ENCODE measurements at places on chromosomes 2 and 18.
A peak's percentile ranks its signal among the peaks of the same experiment; 100 is the strongest.

GRCh38 chr18:56224669-56225561 lies 413.5 kb downstream of the TXNL1 start:
- no peak for DNase-seq

GRCh38 chr2:111209045-111209514 lies 88.4 kb downstream of the BCL2L11 start:
- no peak for DNase-seq

DNA sequence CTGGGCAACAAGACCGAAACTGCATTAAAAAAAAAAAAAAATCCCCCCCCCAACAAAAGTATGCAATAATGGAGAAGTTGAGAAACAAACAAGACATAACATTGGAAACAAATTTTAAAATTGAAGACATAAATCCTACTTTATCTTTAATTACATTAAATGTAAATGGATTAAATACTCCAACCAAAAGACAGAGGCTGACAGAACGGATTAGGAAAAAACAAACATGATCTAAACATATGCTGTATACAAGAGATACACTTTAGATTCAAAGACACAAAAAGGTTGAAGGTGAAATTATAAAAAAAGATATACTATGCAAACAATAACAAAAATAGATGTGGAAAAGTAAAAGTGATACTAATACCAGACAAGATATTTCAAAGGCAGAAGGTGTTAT lies 350.8 kb upstream of the RGPD4 start:
- no peak for DNase-seq

GRCh38 chr2:152759290-152760072 lies 41.1 kb downstream of the ARL6IP6 start:
- DNase-seq = no peak

- no peak for DNase-seq
These were observed 2.1 kb downstream of the GBX2 start for GRCh38 chr2:236165842-236166795.

DNA sequence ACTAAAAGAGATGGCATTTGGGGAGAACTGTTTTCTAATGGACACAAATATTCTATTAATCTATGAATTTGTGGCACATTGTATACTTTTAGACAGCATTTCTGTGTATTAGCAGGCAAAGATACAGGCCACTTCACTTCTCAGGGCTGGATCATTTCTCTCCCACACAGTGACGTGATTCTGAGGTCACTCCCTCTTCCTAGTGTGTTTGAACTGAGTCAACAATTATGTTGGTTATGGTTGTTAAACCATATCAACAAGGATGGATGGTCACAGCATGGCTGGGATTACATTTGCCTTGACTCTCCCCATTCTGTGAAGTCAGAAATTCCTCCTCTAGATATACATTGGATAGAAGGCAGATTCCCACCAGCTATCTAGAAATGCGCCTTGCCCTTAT lies 11.6 kb downstream of the NOSTRIN start:
- no peak for DNase-seq

DNA sequence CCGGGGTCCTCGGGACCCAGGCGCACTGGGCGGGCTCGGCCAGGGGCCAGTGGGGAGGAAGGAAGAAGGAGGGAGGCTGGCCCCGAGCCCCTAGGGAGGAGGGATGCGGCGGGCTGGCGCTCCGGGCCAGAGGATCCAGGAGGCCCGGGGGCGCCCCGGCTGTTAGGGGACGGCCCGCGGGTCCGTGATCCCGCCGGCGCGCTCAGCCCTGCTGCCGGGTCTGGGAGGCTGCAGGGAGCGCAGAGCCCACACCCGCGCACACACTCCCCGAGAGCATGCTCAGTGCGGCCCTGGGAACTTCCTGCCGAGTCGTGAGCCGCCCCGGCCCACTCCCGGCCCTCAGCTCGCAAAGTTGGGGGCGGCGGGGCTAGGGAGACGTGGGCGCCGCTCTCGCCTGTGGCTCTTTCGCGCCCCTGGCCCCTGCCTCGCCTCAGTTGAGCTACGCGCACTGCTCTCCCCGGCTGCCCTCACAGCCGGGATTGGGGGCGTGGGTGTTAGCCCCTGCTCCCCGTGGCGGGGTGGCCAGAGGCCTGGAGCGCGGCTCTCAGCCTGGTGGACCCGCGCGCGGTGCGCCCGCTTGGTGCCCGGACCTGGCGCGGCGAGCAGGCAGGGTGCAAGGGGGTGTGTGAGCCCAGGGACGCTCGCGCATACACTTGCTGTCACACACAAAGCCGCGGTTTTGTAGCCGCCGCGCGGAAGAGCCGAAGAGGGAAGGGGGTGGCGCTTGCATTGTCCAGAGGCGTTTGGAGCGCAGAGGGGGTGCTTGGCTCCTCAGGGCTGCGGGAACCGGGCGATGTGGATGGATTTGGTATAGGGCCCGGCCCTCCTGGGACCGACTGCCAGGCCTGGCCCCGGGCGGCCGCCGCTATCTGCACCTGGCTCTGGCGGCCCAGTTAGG lies 132.9 kb upstream of the MGAT5 start:
- DNase-seq = peak; percentile 61

- no peak for DNase-seq
These were observed at the start of gene PDE1A for GRCh38 chr2:182426918-182427240. Gene PDE1A, minus strand, starts transcription at chr2:182427036.

- no peak for DNase-seq
These were observed 7.6 kb downstream of the RFX8 start for GRCh38 chr2:101467306-101467705.

- DNase-seq = no peak
These were observed 103.3 kb downstream of the ALK start for GRCh38 chr2:29817801-29818680.

DNA sequence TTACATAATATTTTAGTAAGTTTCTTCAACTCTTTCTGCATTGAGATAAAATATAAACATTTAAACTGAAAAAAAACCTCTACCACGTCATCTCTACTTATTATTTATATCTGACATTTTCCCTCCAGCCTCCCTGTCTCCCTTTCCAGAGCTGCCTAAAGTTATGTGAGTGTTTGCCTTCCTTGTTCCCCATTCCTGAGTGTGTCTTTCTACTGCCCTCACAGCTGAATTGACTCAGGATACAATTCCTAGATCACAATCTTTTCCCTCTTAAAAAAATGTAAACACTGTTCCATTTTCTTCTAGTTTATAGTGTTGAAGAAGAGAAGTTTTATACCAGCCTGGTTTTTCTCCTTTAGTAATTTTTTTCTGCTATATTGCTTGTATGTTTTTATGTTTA lies 5.3 kb downstream of the TRPM8 start:
- DNase-seq = no peak

GRCh38 chr2:215614296-215614695 lies 178.4 kb upstream of the FN1 start:
- no peak for DNase-seq

DNA sequence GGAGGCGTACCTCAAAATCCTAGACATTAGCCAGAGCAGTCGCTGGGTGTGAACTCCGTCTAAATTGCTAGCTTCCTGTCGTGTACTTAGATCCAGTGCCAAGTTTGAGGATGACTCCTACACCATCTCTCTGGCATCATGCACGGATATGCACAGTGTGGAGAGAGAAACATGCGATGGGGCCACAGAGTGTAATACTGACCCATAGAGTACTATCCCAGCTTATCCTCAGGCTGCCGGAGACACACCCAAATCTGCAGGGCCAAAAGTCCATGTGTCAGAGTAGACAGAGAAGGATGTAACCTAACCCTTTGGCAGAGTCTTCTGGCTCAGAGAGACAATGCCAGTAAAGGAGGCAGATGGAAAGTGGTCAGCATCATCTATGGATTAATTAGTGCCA lies 84.2 kb downstream of the ARL4C start:
- DNase-seq = no peak

DNA sequence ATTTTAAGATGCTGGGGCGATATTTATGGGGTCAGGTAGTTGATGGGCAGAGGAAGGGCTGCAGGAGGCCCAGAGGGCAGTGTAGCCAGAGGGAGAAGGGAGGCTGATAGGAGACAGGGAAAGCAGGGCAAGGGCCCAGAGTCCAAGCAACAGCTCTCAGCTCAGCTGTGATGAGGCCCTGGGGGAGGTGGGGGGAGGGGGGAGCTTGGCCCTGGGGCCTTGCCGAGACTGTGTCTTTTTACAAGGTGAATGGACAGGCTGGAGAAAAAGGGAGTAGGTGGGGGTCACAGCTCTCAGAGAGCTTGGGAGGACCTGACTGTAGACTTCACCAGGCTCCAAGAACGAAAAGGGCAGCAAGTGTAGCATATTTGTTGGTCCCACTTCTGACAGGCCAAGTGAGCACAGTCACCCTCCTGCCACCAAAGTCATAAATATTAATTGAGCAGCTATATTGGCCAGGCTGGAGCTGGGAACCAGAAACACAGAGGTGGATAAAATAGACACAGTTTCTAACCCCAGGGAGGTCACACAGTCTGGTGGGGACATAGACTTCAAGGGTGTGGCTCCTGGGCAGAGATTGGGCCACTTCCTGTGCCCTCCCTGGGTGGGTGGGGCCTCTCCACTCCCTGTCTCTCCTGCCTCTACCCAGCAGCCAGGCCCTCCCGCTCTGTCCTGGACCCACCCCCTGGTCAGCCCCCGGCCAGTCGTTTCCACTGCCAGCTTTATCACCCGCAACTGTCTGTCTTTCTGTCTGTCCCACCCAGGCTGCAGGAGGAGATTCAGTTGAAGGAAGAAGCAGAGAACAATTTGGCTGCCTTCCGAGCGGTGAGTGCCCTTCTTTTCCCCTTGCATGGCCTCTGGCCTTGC lies 1.4 kb downstream of the DES start:
- DNase-seq = no peak

GRCh38 chr2:99480390-99480789 lies 9.4 kb downstream of the REV1 start:
- DNase-seq = no peak

DNA sequence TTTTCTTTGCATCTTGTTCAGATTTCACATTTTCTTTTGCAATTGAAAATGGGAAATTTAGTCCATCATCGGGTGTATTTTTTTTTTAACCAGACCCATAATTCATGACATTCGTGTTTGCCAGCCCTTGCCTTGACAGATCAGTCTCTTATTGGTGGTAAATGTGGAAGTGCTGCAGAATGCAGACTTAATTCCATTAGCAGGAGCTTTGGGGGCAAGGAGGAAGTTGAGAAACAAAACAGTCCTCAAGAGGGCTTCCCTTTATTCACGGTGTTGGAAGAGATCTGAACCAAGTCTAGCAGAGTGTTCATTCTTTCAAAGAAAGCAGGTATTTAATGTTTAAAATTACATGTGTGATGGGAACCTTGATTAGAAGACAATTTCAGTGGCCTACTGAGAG lies 16.6 kb upstream of the RPE start:
- no peak for DNase-seq

DNA sequence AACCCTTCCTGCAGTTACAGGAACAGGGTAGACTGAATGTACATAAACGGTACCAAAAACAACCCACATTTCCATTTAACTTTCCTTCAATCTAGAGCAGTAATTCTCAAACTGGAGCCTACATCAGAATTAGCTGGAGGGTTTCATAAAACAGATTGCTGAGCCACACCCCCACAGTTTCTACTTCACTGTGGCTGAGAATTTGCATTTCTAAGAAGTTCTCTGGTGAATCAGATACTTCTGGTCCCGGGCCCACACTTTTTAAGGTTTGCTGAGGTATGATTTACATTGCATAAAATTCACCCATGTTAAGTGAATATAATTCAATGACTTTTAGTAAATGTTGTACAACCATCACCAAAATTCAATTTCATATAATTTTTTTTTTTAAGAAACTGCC lies 113.7 kb downstream of the SRBD1 start:
- no peak for DNase-seq

DNA sequence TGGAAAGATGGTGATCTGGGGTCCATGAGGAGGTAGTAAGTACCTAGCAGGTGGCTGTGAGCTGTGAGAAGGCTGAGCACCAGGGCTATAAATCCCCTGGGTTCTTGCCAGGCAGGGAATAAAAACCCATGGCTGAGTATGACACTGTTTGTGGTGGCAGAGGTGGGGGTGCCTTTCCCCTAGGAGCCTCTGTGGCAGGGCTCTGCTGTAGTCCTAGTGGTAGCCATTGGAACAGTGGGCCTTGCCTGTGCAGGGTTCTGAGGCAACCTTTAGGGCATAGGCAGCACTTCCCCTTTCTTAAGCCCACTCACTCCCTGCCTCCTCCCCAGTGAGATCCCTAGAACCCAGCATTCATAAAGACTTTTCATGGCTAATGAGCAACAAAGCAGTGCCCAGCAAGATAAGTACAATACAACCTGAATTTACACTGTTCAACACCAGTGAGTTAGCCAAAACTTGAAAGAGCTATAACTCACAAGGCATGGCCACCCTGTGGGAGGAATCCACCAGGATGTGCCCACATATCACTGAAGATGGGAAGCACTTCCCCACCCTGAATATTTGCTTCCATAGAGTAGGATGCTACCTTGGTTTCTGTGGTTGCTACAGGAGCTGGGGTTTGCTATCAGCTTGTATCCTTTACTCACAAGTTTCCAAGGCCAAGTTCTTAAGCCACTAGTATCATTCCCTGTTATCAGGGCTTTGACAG lies 100.9 kb upstream of the NEUROD1 start:
- no peak for DNase-seq

- DNase-seq = no peak
These were observed 901.6 kb downstream of the EPHA4 start for GRCh38 chr2:220670511-220670910.

GRCh38 chr2:33256162-33256755 lies 220.2 kb upstream of the RASGRP3 start:
- DNase-seq = no peak

DNA sequence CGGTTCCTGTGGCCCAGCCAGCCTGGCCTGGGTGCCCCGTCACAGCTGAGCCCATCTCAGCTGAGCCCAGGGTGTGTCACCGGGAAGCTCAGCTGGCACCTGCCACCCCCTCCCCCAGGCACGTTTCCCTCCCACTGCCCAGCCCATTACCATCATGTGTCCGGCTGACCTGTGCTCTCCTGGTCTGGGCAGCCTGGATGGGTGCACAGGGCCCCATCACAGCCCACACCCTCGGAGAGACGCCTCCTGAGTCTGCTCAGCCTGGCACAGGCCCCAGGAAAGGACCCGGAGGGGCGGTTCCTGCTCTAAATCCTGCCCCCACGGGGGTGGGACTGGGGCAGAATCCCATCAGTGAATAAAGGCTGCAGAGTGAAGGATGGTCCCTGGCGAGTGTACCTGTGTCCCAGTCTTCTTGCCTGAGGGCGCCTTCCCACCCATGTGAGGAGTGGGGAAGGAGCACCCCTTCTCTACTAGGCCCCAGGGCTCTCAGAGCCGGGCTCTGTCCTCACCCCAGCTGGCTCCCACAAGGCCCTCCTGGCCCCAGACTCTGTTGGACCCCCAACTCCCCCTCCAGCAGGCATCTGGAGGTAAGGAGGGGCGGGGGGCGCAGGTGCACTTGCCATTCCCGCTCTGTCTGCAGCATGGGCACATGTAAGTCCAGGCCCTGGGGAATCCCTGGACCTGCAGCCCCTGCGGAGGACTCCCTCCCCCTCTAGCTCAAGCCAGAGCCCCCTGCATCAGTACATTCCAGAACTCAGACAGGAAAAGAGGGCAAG lies 21.2 kb downstream of the GPC1 start:
- no peak for DNase-seq

- no peak for DNase-seq
These were observed 630.8 kb upstream of the SLC39A10 start for GRCh38 chr2:195026261-195026660.

- DNase-seq = no peak
These were observed 39.7 kb downstream of the SMAD7 start for GRCh38 chr18:48910972-48911545.
